HuH-7 (cell line): ENCODE measurements at places on chromosomes 12 and 14.

DNA sequence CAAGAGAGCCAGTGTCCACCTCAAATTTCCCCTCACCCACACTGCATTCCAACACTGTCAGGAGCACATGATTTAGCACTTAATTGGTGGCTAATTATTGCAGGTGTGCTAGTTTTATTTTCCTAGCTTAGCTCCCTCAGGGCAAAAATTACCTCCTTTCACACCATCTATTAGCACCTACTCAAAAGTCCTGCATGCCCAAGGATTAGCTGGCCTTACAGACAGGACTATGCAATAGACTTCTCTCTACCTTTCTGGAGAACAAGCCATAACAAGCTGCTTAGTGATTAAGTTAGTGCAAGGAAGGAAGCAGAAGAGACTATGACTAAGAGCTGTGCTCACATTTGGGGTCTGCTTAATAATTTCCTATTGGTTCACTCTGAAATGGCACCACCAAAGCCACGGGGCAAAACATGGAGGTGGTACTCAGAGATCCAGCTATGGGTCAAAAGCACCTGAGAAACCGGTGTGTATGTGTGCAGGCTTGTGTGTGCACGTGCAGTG lies 69.5 kb downstream of the STON2 start:
- no peak for DNase-seq

DNA sequence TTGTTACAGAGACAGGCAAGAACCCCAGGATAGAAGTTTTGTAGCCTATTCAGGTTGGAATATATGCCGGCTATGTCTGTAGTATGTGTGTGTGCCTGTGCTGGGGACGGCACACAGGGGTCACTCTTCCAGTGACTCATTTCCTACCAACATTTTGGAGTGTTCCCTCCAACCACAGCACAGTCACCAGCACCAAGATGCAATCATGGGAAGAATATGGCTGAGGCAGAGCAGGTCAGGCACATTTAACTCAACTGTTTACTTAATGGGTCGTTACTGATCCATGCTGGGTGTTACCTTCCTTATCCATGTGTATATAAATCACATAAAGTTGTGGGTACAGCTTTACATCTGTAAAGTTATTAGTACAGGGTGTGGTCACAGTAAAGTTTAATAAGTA lies 178.3 kb downstream of the PRKD1 start:
- DNase-seq = no peak

DNA sequence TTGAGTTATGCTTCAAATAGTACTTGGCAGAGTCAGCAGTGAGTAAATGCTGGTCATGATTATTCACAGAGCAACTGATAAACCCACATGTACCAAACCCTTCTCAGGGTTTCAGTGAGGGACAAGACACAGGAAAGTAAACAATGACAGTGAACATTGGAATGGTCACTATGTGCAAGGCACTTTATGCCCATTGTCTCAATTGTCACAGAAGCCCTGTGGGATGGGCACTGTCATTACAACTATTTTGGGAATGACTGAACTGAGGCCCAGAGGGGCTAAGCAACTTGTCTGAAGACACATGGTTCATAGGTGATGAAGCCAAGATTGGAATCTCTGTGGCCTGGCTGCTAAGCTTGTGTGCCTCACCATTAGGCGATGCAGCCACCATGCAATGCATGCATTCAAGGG lies 238.5 kb downstream of the RBM19 start:
- no peak for DNase-seq

DNA sequence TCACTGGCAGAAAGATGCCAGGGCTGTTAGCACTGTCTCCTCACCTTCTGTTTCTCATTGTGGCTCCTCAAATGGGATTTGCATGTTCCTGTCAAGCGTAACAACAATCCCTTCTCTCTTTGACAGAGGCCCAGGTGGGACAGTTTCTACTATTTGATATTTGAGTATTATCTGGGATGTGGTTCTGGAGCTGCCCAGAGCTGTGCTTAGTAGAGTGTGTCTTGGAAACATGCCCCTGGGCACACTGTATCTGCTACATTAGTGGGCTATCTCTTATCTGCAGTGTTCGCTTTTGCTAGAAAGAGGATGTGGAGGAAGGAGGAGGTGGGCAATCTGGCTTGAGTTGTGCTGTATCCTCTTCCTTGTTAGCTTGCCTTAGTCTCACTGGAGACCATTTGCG lies 3.8 kb upstream of the ACADS start:
- no peak for DNase-seq

DNA sequence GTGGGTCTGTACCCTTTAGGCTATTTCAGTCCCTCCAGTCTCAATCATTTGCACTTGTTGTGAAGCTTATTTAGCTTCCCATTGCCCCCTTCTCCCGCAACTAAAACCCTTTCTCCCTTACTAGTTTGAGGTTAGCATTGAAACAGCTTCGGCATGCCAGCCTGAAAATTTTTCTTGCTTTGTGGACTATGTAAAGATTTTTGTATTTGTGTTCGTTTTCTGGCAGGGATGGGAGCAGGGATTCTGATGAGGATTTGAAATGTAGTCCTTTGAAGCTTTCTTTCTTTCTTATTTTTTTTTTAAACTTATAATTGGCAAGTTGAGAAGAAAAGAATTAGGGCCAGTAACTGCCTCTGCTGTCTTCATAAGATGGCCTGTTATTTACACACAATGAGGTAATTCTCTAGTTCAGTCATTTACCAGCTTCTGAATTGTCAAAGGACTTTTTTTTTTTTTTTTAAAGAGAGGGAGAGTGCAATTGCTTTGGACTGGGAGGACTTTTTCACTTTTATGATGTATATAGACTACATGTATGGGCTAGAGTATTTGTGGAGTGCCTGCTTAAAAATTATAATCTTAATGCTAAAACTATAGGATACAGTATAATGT lies 29.0 kb downstream of the PALS1 start:
- DNase-seq = no peak

- no peak for DNase-seq
Measured at GRCh38 chr12:22733756-22734155, 108.8 kb downstream of the ETNK1 start.

DNA sequence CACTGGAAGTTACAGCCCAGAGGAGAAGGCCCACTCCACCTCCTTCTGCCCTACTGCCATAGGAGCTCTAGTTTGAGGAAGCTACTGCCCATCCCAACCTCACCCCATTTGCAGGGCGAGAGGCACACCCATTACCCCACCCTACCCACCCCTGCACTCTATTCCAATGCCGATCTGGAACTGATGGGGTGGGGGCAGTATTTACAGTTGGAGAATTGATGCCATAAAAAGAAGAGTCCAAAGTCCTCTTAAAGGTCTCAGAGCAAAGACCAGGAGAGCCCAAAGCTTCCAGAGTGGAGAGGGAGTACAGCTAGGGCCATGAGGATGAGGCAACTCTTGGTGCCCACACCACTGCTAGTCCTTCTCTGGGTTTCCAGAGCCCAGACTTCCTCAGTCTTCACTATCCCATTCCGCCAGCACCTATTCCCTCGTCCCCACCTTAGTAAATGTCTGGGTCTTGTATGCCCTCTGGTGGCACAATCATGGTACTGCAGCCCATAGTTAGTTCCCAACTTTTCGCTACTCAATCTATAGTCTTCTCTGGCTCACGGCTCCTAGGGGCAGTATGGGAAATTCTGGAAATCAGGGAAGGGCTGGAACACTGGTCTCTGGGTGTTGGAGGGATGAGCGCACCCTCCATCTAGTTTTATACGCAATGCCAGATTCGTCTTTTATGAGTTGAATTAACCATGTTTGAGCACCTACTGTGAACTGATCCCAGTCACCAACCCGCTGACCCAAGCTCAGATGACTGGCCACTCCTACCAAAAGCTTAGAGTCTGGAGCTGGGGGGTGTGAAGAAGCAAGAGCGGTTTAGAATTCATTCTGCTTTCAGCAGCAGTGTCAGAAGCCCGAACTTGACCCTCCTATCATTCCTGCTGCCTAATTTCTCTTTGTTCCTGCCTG lies 6.9 kb upstream of the ADCY6 start:
- DNase-seq = peak; percentile 94

- peak; percentile 17 for DNase-seq
Measured at GRCh38 chr12:58425481-58426392, 484.4 kb downstream of the ATP23 start.

DNA sequence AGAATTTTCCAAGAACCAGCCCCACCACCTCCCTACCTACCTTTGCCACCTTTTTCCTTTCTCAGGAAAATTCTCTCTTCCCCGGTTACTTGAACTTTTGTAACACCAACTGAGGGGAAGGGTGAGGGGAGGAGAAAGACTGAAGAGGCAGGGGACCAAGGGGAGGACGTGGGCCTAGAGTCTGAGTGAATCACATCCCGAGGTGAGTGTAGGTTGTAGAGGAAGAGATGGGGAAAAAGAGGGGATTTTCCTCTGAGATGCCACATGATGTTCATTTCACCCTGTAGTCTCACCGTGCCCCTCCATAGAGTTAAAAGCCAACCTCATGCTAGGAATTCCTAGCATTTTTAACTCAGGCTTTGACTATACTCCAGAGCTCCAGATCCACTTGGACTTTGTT lies 311.8 kb downstream of the RPAP3 start:
- no peak for DNase-seq

DNA sequence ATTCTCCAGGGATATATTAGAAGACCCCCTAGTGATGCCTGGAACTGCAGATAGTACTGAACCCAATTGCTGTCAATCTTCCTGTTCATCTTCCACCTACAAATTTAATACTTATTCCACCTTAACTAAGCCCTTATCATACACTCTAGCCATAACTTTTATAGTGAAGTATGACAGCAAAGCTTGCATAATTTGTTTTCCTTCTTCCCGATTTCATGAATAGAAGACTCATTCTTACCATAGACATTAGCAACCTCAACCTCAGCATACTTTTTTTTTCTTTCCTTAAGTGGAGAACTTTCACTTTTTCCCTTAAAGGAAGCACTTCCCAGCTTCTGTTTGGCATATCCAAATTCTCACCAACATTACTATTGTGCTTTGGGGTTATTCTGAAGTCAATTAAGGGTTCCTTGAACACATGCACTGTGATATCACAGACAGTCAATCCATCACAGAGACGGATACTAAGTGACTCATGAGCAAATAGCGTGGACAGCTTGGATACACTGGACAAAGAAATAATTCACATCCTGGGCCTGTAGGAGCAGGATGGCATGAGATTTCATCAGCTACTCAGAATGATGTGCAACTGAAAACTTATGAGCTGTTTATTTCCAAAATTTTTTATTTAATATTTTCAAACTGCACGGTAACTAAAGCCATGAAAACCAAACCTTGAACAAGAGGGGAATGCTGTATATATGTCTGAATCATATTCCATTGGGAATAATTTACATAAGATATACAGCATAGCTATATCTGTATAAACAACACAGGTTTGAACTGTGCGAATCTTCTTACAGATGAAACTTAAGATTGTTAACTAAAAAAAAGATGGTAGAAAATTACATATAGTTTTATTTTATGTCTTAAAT lies 63.9 kb downstream of the SYT1 start:
- no peak for DNase-seq

- DNase-seq = no peak
Measured at GRCh38 chr12:29395356-29395755, 14.4 kb upstream of the ERGIC2 start.

DNA sequence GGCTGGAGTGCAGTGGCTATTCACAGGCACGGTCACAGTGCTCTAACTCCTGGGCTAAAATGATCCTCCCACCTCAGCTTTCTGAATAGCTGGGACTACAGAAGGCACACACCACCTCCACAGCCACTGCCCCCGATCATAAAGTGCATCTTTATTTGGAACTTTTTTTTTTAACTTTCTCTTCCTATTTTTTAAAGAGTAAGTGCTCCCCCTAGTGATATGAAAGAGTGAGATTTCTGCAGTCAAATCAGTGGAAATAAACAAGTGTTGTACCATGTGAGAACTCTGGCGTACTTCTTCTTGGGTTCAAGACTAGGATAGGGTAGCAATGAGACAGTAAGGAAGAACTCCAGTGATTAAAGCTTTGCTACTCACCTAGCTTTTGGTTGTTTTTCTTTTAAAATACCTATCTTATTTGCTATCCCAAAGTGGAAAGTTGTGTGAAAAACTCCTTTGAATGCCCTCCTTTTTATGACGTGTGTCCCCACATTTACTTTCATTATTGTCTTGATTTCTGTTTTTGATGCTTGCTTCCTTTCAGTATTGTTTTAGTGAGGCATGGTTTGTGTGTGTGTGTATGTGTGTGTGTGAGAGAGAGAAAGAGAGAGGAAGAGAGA lies 6.6 kb downstream of the PPP4R4 start:
- peak; percentile 35 for DNase-seq

- DNase-seq = no peak
Measured at GRCh38 chr12:106766393-106766826, 8.1 kb upstream of the RIC8B start.

GRCh38 chr12:6613015-6613775 lies 6.0 kb upstream of the CHD4 start:
- DNase-seq = no peak

DNA sequence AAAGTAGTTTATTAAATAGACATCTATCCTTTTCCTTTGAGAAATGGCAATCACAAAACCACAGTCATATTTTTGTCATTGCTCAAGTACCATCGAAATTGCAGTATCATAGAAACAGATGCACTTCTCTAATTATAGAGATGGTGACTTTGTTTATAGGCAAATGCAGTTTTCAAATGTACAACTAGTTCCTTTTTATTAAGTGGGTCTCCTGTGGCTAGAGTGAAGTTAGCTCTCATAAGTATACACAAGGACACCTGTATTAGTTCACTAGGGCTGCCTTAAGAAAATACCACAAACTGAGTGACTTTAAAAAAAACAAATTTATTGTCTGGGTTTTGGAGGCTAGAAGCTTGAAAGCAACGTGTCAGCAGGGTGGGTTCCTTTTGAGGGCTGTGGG lies 62.8 kb downstream of the OTOGL start:
- DNase-seq = no peak

DNA sequence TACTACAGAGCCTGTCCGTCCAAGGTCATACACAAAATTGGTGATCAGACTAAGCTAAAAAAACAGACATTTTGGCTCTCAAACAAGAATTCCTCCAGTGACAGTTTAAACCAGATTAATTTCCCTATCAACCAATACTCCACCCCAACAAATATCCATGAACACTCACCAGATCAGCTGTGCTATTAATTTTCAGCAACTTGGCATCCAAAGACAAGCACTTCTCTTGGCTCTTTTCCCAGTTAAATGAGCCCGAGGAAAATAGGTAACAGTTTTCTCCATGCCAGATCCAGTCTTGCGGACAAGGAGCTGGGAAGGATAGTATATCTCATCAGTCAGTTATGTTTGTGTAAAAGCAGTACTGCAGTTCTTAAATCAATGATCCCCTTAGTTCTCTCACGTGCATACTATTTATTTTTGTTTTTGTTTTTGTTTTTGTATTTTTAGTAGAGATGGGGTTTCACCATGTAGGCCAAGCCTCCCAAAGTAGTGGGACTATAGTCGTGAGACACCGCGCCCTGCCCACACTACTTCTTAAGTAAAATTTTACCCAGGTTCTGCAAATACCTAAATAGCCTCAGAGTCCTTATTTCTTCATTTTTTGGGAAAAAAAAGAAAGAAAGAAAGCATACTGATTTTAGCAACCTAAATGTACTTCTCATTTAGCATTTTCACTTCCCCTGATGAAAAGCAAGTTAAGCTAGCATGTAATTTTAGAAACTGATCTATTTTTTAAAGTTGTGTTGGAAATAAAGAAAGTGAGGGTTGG lies 11.1 kb downstream of the OLR1 start:
- DNase-seq = no peak

- no peak for DNase-seq
Measured at GRCh38 chr14:89429199-89430181, 12.5 kb upstream of the FOXN3 start.
